ENCODE measurements at places on chromosomes 16 and 17.

- DNase-seq: no peak
Observed at GRCh38 chr17:69654981-69655855, 240.7 kb downstream of the MAP2K6 start.

GRCh38 chr17:47942096-47942510 is 732 bp downstream of the PNPO start:
- no peak for DNase-seq

DNA sequence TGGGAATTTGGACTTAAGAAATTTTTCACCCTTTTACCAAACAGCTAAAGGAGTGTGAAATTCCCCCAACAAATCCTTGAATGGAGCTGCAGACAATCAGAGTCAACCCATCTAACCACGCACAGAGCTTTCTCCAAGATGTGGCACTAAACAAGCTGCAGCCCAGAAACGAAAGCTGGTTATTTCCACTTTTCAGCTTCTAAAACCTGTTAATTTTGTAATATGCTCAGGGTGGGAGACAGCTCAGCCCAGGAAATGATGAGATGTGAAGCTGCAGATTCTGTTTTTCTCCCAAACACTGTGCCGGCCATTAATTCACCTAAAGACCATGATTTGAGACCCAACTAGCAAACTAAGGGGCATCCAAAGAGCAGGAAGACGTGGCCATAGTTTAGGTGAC is 33.2 kb upstream of the ABR start:
- no peak for DNase-seq

DNA sequence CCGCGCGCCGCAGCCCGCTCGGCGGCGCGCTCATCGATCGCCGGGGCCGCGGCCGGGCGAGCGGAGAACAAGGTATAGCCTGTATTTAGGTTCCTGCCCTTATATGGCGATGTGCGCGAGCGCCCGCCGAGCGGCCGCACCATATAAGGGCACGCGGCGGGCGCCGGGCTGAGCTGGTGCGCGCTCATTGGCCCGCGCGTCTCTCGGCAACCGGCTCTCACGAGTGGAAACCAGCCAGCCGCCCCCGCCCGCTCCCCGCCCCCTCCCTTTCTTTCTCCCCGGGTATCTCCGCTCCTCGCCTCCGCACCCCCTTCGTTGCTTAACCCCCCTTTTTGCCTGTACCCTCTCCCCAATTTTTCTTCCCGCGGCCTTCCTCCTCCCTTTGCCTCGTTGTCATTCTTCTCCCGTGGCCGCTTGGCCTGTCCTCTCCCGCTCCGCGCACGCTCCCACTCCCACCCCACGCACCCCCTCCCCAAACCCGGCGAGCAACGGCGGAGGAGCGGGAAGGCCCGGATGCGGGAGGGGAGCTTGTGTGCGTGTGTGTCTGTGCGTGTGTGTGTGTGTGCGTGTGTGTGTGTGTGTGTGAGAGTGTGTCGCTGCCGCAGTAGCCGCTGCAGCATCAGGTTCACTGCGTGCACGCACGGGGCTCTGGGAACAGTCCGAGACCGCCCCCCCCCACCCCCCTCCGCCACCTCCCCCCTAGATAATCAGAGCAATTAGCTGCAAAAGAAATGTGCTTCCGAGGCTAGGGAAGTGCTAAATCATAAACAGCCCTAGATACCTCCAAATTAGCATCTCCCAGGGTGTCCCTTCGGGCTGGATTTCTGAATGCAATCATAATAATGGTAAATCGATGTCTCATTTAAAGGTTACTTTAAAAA is 13.5 kb upstream of the CBX8 start:
- no peak for DNase-seq

- no peak for DNase-seq
Observed at GRCh38 chr17:37130984-37131446, 182.3 kb downstream of the AATF start.

DNA sequence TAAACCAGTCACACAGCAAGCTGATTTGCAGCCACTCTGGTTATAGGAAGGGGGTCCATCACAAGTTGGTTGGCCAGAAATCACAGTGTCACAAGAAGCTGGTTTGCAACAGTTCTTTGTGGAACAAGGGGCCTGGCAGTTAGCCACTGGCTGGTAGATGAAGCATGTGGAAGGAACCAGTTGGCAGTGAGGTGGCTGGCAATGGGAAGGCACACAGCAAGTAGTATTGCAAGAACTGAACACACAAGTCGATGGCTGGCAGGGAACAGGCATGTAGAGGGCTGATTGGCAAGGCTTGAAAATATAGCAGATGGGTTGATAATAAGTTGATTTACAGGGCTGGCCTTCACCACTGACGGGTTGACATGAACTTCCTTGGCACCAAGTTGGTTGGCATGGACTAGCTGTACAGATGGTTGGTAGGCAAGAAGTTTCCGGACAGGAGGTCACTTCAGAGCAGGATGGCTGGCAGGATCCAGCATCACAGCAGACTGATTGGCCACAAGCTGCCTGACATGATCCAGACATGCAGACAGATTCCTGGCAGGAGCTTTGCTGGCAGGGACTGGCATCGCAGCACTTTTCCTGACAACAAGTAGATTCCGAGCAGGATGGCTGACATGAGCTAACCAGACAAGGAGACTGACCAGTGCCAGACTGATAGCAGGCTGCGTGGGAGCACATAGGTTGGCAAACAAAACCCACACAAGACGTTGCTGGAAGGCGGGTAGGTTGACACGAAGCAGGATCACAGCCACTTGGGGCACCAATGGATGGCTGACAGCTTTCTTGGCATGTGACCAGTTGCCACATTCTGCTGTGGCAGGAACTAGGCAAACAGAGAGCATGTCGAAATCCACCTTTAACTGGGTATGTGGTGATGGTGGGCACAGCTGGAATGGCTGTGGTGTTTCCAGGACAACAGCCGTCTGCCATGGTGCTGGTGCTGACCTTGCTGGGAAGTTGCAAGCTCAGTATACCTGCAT is at the start of gene KRTAP29-1:
TSS of gene KRTAP29-1 (minus strand) at position 936 of the 986 bp plus-strand sequence. CDS start at position 936, 0 bp downstream.
- DNase-seq: no peak

- DNase-seq: no peak
Observed at GRCh38 chr16:11401161-11402050, 56.1 kb downstream of the RMI2 start.

DNA sequence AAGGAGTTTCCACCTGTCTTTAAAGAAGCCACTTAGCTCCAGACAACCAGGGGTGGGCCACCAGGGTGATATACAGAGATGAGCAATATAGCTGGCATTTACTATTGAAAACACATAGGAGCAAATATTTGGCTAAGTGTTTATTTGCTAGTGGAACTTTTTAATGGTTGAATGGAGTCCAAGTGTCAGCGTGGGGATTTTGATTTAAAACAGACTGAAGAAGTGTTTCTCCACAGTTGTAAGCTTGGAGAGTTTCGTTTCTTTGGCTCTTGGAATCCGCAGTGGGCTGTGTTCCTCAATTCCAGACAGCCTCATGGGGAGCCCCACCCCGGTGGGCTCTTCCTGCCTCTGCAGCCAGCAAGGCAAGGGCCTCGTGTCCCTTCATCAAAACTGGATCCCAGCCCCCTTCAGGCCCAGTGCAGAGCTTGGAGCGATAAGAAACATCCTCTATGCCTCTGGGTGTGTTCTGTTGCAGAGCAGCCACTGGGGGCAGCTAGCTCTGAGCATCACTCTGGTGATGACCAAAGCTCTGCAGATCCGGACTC is 36.1 kb downstream of the NOG start:
- DNase-seq: no peak

DNA sequence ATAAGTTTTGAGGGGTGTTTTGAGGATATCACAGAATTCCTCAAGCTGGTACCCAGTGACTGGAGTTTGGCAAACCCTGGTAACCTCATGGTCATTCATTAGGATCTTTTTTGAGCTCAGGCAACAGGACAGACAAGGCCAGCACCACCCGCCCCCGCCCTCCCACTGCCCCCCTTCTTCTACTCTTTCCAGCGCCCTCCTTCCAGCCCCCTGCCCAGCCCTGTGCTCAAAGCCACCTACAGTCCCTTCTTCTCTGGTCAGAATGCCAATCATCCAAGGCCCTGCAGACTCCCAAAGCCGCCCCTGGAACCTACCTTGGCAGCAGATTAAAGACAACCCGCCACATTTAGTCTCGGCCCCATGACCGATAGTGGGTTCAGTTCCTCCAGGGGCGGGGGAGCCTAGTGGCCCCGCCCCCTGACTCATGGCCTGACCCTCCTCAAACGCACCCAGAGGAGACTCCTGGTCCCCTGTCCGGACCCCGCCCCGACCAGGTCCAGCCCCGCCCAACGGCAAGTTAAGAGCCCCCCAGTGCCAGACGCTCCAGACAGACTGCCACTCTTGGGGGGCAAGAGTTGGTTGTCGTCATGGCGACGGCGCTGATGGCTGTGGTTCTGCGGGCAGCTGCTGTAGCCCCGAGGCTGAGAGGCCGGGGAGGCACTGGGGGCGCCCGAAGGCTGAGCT is at the start of gene NAGS:
TSS of gene NAGS (plus strand) at position 546 of the 684 bp plus-strand sequence. CDS start at position 588, 42 bp downstream.
- no peak for DNase-seq

DNA sequence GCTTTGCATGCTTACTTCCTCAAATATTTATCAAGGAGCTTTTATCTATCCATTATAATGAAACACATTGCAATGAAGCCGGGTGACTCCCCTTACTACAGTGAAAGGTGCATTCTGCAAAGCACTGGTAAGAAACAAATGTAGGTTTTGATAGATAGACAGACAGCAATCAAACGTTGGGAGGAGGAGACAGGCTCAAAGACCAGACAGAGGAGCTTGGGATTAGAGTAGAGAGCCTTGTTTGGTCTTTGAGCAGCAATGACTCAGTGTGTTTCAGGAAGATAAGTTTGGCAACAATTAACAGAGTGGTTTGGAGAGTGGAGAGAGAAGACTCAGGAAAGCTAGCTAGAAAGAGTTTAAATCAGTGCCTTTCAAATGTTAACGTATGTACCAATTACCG is 68.8 kb downstream of the ZNF18 start:
- DNase-seq: no peak

DNA sequence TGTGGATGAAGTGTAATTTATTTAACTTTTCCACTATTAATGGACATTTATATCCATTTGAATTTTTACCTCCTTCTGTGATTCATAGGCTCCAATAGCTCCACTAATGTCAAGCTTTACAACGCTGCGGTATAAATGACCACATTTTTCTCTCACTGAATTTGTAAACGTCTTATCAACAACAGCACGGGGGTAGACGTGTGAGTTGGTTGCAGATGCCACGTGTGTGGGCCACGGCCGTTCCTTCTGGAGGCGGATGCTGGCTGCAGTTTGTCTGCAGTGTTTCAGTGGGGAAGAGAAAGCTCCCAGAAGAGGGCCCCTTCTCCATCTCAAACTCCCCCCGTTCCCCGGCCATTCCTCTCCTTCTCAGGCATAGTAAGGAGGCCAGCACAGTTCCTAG is 68.2 kb upstream of the XYLT1 start:
- no peak for DNase-seq
